Non-pigmented ciliary epithelial cell (primary cell): ENCODE measurements at places on chromosomes 4 and X.

DNA sequence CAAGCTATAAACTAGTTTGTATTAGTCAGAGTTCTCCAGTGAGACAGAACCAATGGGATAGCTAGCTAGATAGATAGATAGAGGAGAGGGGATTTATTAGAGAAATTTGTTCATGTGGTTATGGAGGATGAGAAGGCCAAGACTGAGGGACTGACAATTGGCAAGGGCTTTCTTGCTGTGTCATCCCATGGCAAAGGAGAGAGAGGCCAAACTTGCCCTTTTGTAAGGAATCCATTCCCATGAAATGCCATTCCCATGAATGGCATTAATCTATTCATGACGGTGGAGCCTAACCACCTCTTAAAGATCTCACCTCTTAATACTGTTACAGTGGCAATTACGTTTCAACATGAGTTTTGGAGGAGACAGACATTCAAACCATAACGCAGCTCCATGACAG is 58.1 kb downstream of the LINC00632 start:
- no peak for DNase-seq

GRCh38 chrX:103774070-103774642 is 2.5 kb upstream of the PLP1 start:
- no peak for DNase-seq

GRCh38 chr4:98166025-98166730 is 22.9 kb upstream of the STPG2 start:
- DNase-seq, result no peak

GRCh38 chr4:84498203-84498934 is 723 bp downstream of the NKX6-1 start:
- DNase-seq, result no peak

GRCh38 chr4:142142366-142143054 is 506.1 kb downstream of the IL15 start:
- no peak for DNase-seq

DNA sequence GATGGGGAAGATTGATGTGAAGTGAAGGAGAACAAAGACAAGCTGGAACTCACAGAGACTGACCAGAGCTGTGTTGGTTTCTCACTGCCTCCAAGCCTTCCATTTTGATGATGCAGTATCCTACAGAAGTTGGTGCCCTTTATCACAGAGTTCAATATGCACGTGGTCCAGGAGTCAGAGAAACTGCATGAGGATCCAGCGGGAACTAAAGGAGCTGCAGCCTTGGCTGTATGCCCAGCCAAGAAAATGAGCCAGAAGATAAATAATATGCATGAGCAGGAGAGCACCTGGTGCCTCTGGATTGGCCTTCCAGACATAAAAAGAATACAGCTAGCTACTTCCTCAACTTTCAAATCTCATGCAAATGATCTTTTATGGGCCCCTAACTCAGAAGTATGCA is 44.3 kb upstream of the DCLK2 start:
- no peak for DNase-seq

DNA sequence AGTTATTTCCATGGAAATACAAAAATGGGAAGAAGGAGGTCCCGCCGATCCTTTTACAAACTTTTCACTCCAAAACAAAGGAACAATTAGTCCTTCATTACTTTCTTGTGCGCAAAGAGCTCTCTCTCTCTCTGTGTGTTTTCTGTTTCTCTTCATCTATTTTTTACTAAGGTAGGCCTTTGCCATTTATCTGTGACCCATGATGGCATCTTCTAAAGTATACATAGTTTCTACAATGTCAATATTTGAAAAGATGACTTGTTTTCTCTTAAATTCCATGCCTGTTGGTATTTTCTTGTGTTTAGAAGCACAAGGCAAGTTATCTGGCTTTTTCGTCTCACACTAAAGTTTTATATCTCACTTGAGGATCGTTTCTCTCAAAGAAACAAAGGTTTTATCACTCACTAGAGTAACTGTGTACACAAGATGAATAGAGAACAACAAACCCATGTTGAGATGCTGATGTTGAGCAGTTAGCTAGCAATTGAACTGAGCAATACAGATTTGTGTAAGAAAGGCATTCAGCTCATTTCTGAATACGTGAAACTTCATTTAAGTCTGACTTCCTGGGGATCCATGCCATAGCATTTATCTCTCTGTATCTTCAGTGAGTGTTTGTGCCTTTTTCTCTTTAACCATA is 250.3 kb downstream of the GBA3 start:
- DNase-seq, result no peak

- DNase-seq, result no peak
These were observed 24.7 kb downstream of the TLR10 start for GRCh38 chr4:38757945-38758600.

DNA sequence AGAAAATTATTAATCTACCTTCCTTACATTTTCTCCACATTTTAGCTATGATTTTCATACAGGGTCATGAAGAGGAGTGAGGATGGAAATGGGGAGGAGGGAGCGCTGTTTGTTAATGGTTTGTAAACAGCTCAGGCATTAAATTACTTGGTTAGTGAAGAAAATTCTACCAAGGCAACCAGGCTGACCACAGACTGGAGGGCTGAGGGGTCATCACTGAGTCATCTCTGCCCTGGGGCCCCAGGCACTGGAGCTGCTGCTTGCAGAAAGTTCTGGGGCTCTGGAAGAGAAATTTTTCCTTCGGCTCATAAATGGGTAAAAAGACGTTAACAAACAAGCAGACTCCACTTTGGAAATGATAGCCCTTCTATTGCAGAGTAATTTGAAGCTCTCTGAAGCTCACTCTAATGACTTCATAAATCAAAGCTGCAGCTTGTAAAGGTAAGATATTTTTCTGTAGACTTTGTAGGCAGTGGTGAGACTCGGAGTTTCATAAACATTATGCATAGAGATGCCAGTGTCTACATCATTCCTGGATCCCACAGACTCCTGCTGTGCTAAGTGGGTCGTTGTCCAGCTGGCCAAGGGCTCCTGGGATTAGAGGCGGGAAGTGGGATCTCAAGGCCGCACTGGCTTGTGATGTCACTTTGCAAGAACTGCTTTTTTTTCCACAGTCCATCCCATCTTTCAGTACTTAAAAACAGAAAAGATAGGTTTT is 159.6 kb downstream of the PTTG2 start:
- DNase-seq, result no peak

- peak; percentile 92 for DNase-seq
These were observed 167.8 kb downstream of the ZNF330 start for GRCh38 chr4:141388481-141388880.

DNA sequence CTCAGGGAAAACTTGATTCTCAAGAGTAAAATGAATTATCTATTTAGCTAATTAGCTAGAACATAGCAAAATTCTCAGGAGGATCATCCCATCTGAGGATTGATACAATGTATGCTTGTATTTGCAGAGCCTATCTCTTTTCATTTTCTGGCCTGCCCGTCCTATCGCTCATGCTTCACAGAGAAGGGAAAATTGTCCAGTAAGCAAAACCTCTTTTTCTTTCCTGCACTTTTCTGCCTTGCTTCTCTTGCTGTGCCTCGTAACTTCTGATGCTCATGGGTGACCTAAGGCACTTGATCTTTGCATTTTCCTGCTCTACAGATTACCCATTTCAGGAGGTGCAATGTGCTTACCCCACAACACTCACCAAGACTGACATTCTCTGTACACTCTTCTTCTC is 88.1 kb downstream of the GBA3 start:
- no peak for DNase-seq

DNA sequence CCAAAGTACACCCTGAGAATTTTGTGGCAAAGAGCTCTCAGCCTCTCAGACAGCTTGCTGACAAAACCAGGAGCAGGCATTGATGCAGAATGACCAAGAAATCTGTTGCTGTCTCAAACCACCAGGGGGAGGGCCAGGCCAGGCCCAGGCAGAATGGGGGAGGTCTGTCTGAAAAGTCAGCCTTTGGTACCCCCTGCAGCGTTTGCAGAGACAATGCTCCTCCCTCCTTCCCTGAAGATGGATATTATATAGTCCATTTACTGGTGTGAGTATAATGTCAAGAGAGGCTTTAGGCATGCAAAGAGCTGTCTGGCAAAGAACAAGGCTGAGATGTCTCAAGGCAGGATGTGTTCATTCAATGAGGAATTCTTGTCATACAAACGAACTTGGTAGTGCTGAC is 52.9 kb upstream of the TRPC5OS start:
- no peak for DNase-seq

- no peak for DNase-seq
These were observed 3.8 kb downstream of the TCEAL9 start for GRCh38 chrX:103360092-103360491.

- no peak for DNase-seq
These were observed 479.6 kb downstream of the CCSER1 start for GRCh38 chr4:90606781-90607180.
